ENCODE measurements at places on chromosomes 3 and 15. TPM values are rescaled to one million over a fixed set of nuclear protein-coding genes. Genes with fewer than 3 reads are reported as not detected.

The ROPN1B gene
- not detected for total RNA-seq

The FMN1 gene
- 6.2 TPM for total RNA-seq

The CYP19A1 gene
- 0.08 TPM for total RNA-seq

The CD96 gene
- total RNA-seq, result 0.13 TPM

The TIGIT gene
- not detected for total RNA-seq

The ZNF35 gene
- total RNA-seq, result 7.2 TPM

The ZPLD1 gene
- total RNA-seq, result not detected

The VGLL3 gene
- 12.7 TPM for total RNA-seq

The CIP2A gene
- 6.7 TPM for total RNA-seq

The CEMIP gene
- total RNA-seq, result 5.0 TPM

The GABRR3 gene
- not detected for total RNA-seq

Measured in epithelial cell of alveolus of lung (primary cell).